ENCODE measurements at places on chromosomes 3 and 15. TPM values are rescaled to one million over a fixed set of nuclear protein-coding genes. Genes with fewer than 3 reads are reported as not detected.

The ANP32A gene
- 41.5 TPM for total RNA-seq

The MORC1 gene
- 0.10 TPM for total RNA-seq

The SPATA16 gene
- not detected for total RNA-seq

The ADCY5 gene
- total RNA-seq = 3.8 TPM

The NR2C2 gene
- 14.2 TPM for total RNA-seq

The SHF gene
- 18.4 TPM for total RNA-seq

The FHIT gene
- total RNA-seq = 5.1 TPM

The FAM81A gene
- not detected for total RNA-seq

The FBXL22 gene
- 0.53 TPM for total RNA-seq

The CCR1 gene
- 2.3 TPM for total RNA-seq

The PLCL2 gene
- total RNA-seq = 5.6 TPM

The ZNF620 gene
- 1.0 TPM for total RNA-seq

The TTLL13 gene
- total RNA-seq = 0.15 TPM

The FSIP1 gene
- total RNA-seq = not detected

The PIK3CA gene
- total RNA-seq = 9.0 TPM
